ENCODE measurements at places on chromosomes 7 and 10. TPM values are rescaled to one million over a fixed set of nuclear protein-coding genes. Genes with fewer than 3 reads are reported as not detected.

CALCR gene
- not detected for total RNA-seq

DNA sequence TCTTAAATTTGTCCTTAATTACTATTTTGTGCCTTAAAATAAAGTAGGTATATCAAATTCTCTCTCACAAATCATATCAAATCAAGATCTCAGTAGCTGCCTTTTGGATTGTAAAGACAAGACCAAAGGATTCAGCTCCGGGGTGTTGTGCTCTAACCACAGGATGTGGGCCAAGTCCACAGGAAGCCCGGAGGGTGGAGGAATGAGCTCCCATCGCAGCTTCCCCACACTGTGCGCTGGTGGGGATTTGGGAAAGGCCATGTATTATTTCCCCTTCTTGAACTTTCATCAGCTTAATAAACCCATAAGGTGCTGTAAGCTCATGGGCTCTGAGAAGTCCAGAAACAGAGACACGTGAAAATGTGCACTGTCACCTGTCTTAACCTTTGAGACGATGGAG lies 241.6 kb upstream of the TCERG1L start:
- no peak for DNase-seq

DNA sequence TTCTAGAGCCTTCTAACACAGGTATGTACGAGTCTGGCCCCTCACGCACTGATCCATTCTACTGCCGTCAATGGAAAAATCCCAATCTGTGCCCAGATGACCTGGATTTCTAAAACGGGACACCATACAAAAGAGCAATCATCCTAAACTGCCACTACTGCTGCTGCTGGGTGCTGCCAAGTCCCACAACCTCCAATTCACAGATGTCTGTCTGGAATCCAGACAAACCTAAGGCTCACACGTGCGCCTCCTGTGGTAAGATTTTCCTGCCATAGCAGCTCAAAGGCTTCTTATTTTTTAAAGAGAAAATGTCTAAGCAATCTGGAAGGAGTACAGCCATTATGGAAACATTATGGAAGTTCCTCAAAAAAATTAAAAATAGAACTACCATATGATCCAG lies 40.9 kb downstream of the JCAD start:
- no peak for DNase-seq

PFKFB3 gene
- 54.5 TPM for total RNA-seq

DNA sequence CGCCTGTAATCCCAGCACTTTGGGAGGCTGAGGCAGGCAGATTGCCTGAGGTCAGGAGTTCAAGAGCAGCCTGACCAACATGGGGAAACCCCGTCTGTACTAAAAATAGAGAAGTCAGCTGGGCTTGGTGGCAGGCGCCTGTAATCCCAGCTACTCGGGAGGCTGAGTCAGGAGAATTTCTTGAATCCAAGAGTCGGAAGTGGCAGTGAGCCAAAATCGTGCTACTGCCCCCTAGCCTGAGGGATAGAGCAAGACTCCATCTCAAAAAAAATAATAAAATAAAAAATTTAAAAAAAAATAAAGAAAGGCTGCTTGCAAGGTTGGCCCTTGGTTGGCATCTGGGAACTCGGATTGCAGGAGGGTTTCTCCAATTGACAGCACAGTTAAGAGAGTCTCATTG lies 221.6 kb downstream of the DGKI start:
- no peak for DNase-seq

- no peak for DNase-seq
These were observed 30.3 kb downstream of the TRDMT1 start for GRCh38 chr10:17171141-17171641.

All from uterus (tissue), 4 donors.